ENCODE measurements at places on chromosomes 11 and 22. TPM values are rescaled to one million over a fixed set of nuclear protein-coding genes. Genes with fewer than 3 reads are reported as not detected.

- peak; percentile 71 for ATAC-seq
These were observed 5.7 kb upstream of the ACAT1 start for GRCh38 chr11:108115500-108116140.

DNA sequence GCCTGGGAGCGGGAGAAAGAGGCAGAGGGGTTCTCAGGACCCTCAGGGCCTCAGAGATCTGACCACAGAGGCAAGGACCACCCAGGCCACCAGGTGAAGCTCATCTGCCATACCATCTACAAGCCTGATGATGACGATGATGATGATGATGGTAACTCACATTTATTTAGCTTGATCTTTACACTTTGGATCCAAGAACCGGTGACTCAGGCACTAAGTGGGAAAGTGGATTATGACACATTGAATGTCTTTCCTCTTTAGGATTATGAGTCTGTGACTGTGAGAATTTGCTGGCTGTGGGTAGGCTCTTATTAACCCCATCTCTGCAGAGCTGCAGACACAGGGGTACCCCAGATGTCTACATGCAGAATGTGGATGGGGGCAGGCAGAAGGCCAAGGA lies 110.3 kb downstream of the DSCAML1 start:
- ATAC-seq = no peak

The MUC2 gene
- total RNA-seq = 0.08 TPM

The SLC22A8 gene
- total RNA-seq = not detected

The OR8D4 gene
- total RNA-seq = not detected
